ENCODE measurements at places on chromosomes 12 and 14.

- DNase-seq: no peak
Observed at GRCh38 chr12:76078748-76079147, 5.7 kb downstream of the NAP1L1 start.

- DNase-seq: no peak
Observed at GRCh38 chr12:132774646-132775275, 13.1 kb upstream of the ANKLE2 start.

DNA sequence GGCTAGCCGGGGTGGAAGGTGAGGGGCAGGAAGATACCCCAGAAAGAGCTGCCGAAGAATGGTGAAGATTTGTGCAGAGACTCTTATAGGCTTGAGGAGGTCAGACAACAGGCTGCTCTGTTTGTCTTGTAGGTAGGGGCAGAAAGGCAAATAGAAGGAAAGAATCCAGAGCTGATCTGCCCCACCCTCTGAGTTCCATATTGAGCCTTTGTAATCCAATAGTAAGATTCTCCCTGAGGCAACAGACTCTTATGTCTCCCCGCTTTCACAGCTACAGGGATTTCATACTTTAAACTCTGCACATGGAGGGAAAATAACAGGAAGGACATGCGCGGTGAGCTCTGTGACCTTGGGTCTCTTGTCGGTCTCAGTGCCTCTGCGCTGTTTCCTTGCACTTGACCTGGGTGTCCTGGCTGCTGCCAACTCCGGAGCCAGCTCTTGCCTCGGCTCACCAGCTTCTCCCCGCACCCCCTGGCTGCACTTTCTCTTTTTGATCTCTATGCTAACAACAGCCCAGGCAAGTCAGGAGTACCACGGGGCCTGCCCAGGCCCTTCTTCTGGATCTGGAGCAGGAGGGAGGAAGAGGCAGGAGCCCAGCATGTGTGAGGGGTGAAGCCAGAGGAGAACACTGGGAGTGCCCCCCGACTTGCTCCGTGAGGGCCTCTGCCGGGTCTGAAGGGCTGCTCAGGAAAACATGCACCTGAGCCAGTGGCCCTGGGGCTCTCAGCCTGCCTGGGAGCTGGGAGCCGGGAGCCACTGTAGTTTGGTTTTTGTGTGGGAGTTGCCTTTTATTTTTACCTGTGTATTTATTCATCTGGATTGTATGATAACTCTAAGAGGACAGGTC is 75.8 kb downstream of the PPP1R36 start:
- peak; percentile 52 for DNase-seq

GRCh38 chr14:61575551-61576150 is 119.7 kb upstream of the HIF1A start:
- DNase-seq: no peak

DNA sequence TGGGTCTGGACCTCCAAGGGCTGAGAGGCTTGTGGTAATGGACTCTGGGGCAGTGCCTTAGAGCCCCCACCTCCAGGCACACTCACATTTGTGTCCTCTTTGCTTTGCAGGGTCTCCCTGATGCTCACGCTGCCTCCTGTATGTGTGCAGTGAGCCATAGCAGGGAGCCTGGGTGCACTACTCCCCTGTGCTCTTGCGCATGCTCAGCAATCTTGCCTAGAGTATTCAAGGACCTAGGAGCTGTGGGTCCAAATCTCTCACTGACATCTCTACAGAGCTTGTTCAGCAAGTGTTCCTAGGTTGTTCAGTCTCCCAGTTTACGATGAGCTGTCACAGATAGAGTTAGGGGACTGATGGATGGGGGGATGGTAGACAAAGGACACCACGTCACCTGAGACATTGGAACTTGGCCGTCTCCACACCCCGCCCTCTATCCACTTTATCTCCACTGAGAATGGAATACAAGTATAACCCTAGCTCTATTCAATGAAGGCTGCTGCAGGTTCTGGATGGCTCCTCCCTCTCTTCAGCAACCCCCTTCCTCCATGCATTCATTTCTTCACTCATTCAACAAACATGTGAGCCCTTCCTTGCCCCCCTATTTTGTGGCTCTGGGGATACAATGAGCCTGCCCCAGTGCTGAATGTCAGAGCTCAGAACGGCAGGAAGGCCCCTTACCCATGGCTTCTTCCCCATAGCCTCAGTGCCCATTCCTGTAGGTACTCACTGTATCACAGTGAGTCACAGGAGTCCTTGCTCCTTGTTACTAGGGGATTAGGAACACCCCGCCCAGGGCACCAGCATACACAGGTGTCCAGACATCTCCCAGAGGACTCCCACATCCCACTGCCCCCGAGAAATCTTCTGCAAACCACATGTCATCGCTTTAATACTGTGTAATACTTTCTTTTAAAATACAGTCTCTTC is 31.2 kb downstream of the FIGNL2 start:
- no peak for DNase-seq

GRCh38 chr12:13036881-13037280 is 7.3 kb upstream of the FAM234B start:
- DNase-seq: no peak

DNA sequence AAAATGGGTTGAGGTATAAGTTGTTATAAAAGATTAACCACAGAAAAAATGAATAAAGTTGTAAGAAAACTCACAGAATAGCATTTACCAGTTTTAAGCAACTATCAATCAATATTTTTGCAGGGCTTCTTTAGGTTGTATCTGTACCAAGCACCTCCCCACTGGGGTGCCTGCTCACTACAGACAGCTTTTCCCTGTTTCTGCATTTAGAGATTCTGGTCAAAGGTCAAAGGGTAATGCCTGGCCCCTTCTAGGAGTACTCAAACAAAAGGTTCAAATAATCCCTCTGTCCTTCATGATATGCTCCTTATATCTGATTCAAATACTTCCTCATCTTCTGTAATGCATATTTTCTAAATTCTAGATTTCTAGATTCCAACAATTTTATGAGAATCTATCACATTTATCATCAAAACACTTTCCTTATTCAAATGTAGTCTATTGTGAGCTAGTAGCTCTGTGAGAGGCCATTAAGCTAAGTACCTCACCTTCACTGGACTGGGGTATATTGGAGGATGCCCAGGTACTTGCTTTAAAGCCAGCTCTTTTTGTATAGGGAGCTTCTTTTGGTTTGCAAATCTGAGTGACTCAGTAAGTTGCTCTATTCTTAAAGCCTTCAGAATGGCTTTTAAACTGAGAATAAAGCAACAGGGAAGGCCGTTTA is 120.7 kb upstream of the PTPRB start:
- no peak for DNase-seq

DNA sequence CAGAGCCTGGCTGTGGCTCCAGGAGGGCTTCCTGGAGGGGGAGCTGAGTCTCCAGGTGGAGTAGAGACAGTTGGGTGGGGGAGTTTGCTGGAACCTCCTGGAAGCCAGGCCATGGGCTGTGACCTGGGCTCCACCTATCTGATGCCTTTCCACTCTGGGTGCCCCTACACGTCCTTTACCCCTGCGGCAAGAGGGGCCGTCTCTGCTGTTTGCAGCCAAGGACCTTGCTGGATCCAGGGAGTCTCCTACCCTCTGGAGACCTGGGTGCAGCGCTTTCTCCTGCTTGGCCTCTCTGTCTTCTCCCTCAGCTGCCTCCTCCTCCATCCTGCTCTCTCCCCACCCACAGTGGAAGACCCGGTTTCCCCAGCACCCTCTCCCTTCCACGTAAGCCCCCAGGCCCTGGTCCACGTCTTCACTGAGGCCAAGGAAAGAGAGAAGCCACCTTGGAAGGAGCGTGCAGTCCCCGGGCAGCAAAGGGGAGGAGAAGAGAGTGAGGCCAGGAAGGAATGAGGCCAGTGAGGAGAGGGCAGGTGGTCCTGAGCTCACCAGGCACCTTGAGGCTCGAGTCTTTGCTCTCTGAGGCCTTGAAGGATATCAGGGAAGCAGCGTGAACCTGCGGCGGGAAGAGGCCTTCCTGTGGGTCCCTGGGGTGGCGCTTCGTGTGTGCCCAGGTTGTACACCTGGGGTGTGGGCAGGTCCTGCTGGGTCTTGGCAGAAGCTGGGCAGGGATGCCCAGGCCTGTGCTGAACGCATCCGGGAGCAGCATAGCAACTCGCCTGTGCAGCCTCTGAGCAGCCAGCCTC is 294.3 kb upstream of the RTL1 start:
- DNase-seq: no peak

DNA sequence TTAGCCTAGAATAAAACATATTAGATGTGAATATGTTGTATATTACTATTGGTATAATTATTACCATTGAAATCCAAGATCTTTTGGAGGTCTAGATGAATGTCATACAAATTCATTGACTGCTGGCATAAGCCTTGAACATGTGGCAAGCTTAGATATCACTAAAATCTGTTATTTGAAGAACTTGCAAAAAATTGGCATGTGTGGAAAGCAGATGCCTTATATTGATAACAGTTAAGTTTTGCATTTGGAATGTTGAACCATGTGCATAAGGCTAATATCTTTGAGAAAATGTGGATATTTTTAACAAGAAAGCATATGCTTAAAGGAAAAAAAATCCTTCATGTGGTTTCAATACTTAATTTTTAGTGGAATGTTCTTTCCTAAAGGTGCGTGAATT is 203.6 kb upstream of the PRICKLE1 start:
- DNase-seq: no peak

GRCh38 chr12:106296179-106296877 is 6.2 kb upstream of the TCP11L2 start:
- DNase-seq: no peak

DNA sequence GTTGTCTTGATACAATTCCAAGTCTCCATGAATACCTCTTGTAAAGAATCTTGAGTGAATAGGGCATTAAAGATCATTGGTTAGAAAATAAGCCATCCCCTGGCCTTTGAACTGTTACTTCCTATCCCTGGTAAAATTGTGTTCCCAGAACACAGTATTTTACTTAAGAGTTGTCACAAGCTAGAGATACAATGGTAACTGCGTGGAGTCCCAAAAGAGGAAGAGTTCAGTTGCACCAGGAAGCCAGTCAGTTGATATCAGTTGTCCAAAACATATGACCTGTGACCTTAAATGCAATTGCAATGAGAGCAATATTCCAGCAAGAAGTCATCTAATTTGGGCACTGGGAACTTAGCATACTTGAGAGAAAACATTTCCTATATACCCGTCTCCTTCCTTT is 117.3 kb downstream of the NEDD1 start:
- no peak for DNase-seq

DNA sequence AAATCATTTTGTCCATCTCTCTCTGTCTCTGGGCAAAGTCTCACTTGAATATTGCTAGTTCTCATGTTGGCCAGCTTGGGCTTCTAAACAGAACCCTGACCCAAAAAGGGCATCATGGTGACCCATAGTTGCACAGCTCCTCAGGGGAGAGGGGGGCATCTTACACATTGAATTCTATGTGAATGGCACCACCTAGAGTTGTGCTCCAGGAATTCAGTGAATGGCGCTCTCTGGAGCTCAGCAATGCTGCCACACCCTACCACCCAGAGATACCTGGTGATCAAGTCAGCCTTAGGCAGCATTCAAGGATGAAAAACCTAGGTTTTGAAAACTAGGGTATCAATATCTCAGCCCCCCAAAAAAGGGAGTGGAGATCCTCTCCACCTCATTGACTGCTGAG is 50.6 kb downstream of the SMUG1 start:
- DNase-seq: no peak

GRCh38 chr12:57239587-57240065 is 10.1 kb downstream of the SHMT2 start:
- no peak for DNase-seq

DNA sequence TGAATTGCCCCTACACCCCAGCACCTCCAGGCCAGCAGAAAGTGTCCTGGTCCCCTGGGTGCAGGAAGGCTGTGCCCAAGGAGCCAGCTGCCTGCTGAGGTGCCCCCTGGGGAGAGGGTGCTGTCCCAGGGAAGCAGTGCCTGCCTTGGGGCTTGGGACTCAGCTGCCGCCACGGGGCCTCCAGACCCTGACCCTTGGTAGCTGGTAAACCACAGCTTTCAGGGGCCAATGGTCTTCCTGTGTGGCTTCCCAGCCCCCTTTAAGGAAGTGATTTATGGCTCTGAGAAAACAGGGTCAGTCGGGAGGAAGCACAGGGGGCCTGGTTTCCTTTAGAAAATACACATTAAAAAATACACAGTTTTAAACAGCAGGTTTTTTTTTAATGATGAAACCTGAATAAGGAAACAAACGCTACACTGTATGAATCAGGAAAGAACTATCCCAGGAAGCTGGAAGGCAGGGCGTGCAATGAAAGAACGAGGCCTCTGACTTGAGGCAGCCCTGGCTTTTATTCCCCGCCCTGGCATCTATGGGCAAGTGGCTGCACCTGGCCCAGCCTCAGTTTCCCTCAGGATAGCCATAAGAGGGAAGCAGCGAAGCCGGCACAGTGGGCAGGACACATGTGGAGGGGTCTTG is 40.6 kb upstream of the EML1 start:
- DNase-seq: peak; percentile 42

- DNase-seq: peak; percentile 8
Observed at GRCh38 chr14:100788517-100788916, 37.4 kb upstream of the MEG3 start.

GRCh38 chr12:42516573-42516972 is 73.0 kb downstream of the PRICKLE1 start:
- DNase-seq: no peak

DNA sequence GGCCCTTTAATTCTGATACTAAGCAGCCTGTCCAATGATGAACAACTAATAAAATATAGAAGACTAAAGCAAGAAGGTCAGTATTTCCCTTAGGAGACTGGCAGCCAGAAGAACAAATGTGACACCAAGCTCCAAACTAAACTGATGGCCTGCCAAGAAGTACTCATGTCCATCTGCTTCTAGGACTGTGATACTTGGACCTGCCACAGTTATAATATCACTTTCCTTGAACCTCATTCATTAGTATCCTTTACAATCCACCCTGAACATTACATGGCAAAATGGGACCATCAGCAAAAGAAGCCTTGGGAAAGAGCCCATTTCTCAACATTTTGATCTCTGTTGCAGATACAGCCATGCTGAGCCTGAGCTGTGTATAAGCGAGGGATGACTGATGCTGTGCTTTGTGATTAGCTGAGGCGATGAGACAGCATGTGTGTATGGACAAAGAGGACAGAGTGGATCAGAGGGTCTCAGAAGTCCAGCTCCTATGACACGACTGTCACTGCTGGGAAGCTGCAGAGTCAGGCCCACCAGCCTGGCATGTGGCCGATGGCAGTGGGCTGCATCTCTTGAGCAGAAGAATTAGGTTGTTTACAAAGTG is 73.9 kb downstream of the TGFB3 start:
- DNase-seq: no peak

DNA sequence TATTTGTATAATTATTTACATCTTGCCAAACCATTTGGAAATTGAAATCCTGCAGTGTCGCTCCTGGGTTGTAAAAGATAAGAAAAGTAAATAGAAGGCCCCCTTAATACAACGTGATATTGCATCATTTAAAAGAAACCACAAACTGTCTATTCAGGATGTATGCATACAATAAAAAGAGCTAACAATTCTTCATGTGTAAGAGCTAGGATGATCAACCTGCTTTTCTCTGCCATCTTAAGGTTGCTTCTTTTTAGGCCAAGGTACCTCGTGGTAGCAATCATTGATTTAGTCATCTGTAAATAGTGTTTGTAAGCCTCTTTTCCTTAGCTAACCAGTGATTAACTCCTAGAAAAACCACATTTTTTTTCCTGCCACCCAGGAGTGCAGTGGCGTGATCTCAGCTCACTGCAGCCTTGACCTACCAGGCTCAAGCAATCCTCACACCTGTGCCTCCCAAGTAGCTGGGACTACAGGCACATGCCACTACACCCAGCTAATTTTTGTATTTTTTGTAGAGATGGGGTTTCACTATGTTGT is 3.3 kb upstream of the USP44 start:
- DNase-seq: no peak

- DNase-seq: no peak
Observed at GRCh38 chr12:105431537-105432100, 101.1 kb downstream of the C12orf75 start.

GRCh38 chr14:54258382-54258781 is 138.4 kb upstream of the CDKN3 start:
- DNase-seq: no peak

GRCh38 chr12:108729612-108730364 is 1.5 kb downstream of the CORO1C start:
- DNase-seq: no peak

All from Right ventricle myocardium superior (tissue), 1 donor.